Natural killer cell (primary cell): ENCODE measurements at places on chromosomes 3 and 15.

- H3K36me3 ChIP-seq = no peaks in the 10 kb centered on the region
- H3K4me3 ChIP-seq = no peak overlapping the region
- no peak overlapping the region for H3K27ac ChIP-seq
- no peak for DNase-seq
Measured at GRCh38 chr3:126118591-126118990, 34.7 kb upstream of the SLC41A3 start.

GRCh38 chr15:61807281-61807929, 252.8 kb downstream of the VPS13C start:
- H3K27ac ChIP-seq = no peak overlapping the region
- no peaks in the 10 kb centered on the region for H3K27me3 ChIP-seq
- H3K36me3 ChIP-seq = no peaks in the 10 kb centered on the region
- H3K4me3 ChIP-seq = no peak overlapping the region
- no peak for DNase-seq

- no peaks in the 10 kb centered on the region for H3K27me3 ChIP-seq
- H3K27ac ChIP-seq = no peak overlapping the region
- peak; percentile 81 for DNase-seq
- no peak overlapping the region for H3K4me3 ChIP-seq
- no peaks in the 10 kb centered on the region for H3K4me1 ChIP-seq
- H3K36me3 ChIP-seq = no peaks in the 10 kb centered on the region
Measured at GRCh38 chr3:69250014-69250413, 127.6 kb upstream of the LMOD3 start.

DNA sequence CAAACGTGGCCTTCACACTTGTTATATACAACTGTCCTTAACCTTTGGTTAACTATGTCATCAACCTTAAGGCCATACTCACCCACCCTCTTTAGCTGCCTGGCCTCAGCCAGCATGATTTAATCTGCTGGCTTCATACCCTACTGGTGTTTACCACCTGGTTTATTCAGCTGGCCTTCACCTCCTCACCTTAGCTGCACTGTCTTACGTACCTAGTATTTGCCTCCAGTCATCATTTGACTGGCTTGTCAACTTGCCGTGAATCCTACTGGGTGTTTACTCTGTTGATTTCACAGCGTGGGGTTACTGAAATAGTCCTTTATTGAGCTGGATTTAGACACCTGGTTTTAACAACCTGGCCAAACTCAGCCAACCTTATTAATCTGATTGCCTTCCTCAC, 102.8 kb downstream of the IL12A start:
- no peaks in the 10 kb centered on the region for H3K27me3 ChIP-seq
- no peaks in the 10 kb centered on the region for H3K4me1 ChIP-seq
- no peak overlapping the region for H3K4me3 ChIP-seq
- DNase-seq = no peak

DNA sequence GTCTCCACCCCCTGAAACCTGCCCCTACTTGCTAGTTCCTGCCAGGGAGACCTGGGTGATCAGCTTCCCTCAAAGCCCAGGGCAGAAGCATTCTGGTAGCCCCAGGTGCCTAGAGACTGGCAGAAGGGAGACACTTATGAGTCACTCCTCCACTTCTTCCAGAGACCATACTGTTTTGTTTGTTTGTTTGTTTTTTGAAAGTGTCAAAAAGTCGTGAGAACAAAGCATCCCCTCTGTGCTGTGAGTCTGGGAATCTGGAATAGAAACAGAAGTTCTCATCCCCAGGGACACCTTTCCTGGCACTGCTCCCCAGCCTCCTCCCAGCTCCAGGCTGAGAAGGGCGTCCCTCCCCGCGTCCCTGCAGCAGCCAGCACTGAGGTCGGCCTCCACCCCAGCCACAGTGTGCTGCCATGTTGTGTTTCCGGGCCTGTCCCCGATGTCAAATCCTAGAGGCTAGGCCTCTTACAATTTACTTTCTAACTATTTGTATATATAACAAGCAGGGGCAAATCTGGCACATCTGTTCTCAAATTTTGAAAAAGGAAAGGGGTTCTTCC, 573.0 kb downstream of the RBMS3 start:
- H3K4me3 ChIP-seq = no peak overlapping the region
- H3K36me3 ChIP-seq = no peaks in the 10 kb centered on the region
- H3K27ac ChIP-seq = no peak overlapping the region

GRCh38 chr3:186759231-186759930, 24.0 kb upstream of the EIF4A2 start:
- H3K27me3 ChIP-seq = no peaks in the 10 kb centered on the region
- no peaks in the 10 kb centered on the region for H3K36me3 ChIP-seq
- H3K4me1 ChIP-seq = no peaks in the 10 kb centered on the region
- H3K27ac ChIP-seq = no peak overlapping the region

DNA sequence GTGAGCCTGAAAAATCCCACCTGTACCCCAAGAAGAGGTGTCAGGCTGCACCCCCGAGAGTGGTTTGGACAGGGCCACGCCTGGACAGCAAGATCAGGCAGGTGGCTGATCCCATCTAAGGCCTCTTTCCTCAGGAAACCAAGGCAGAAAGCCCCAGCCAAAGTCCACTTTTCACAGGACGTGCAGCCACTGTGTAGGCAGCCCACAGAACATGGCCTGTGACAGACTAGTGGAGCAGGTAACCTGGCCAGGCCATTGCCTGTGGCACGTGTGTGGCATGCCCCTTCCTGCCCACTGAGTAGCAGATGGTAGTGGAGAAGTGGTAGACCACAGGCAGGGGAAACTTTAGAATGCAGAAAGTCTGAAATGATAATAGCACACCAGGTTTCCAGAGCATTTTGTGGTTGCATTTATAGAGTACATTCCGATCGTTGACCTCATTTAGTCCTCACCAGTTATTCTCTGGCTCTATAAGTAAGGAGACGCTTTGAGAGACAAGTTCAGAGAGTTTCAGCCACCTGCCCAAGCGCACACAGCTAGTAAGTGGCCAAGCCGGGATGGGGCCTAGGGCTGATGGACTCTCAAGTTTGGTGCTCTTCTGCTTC, 68.7 kb downstream of the AAGAB start:
- peak overlapping the region; percentile 21 for H3K27ac ChIP-seq
- H3K36me3 ChIP-seq = peaks cover 58% of the 10 kb centered on the region
- no peaks in the 10 kb centered on the region for H3K27me3 ChIP-seq
- DNase-seq = no peak

DNA sequence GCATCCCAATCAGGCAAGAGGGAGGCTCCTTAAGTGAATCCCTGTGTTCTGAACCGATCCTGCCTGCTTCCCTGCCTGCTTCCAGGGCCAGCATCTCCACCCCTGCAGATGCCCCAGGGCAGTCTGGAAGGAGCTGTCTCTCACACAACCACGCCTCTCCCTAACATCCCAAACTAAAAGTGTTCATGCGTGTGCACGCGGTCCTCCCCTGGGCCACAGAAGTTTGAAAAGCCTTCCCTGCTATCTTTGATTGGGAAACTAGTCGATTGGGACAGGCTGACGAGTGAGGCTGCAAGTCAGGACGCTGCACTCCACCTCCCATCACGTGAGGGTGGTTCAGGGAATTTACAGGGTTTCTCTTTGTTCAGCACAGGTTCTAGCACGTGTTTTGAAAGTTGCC, 340.9 kb upstream of the ICE2 start:
- no peak overlapping the region for H3K4me3 ChIP-seq
- H3K36me3 ChIP-seq = no peaks in the 10 kb centered on the region
- H3K4me1 ChIP-seq = no peaks in the 10 kb centered on the region
- DNase-seq = peak; percentile 48
- no peaks in the 10 kb centered on the region for H3K27me3 ChIP-seq

DNA sequence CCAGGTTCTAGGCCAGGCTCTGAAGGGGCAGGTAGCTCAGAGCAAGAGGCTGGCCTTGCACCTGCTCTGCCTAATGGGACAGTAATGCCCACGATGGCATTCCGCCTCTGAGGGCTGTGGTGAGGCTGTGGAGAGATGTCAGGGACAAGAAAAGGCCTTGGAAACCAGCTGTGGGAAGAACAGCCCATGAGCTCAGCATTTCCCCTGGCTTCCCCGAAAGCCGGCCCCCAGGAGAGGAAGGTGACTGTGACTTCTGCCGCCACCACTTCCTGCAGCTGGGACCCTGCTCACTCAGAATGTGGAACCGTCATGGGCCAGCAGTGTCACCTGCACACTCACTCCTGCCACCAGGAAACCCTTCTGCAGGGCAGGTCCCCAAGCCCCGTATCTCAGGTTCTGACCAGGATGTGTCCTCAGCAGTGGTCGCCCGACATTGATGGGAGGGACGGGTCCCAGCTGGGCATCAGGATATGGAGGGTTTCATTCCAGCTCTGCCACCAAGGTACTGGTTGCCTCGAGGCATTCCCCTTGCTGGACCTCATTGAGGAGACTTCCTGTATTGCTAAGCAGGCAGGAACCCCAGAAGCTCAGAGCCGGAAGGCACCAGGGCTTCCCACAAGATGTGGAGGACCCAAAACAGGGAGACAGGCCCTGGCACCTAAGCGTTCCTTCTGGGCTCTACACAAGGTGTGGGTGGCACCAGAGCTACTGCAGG, 30.7 kb downstream of the SEMA7A start:
- no peaks in the 10 kb centered on the region for H3K36me3 ChIP-seq
- DNase-seq = peak; percentile 63
- peaks cover 72% of the 10 kb centered on the region for H3K4me1 ChIP-seq
- H3K27me3 ChIP-seq = no peaks in the 10 kb centered on the region

GRCh38 chr15:20340931-20341661, 200.5 kb downstream of the GOLGA6L6 start:
- no peaks in the 10 kb centered on the region for H3K4me1 ChIP-seq
- no peaks in the 10 kb centered on the region for H3K36me3 ChIP-seq
- H3K27ac ChIP-seq = no peak overlapping the region
- H3K27me3 ChIP-seq = no peaks in the 10 kb centered on the region
- peak; percentile 38 for DNase-seq

GRCh38 chr15:90212221-90213098, 11.3 kb downstream of the SEMA4B start:
- DNase-seq = no peak
- no peak overlapping the region for H3K4me3 ChIP-seq
- peaks cover 37% of the 10 kb centered on the region for H3K4me1 ChIP-seq
- H3K27ac ChIP-seq = peak overlapping the region; percentile 35
- no peaks in the 10 kb centered on the region for H3K27me3 ChIP-seq

GRCh38 chr3:190118438-190118837, 2.3 kb downstream of the P3H2 start:
- H3K27ac ChIP-seq = no peak overlapping the region
- H3K36me3 ChIP-seq = no peaks in the 10 kb centered on the region
- DNase-seq = no peak

DNA sequence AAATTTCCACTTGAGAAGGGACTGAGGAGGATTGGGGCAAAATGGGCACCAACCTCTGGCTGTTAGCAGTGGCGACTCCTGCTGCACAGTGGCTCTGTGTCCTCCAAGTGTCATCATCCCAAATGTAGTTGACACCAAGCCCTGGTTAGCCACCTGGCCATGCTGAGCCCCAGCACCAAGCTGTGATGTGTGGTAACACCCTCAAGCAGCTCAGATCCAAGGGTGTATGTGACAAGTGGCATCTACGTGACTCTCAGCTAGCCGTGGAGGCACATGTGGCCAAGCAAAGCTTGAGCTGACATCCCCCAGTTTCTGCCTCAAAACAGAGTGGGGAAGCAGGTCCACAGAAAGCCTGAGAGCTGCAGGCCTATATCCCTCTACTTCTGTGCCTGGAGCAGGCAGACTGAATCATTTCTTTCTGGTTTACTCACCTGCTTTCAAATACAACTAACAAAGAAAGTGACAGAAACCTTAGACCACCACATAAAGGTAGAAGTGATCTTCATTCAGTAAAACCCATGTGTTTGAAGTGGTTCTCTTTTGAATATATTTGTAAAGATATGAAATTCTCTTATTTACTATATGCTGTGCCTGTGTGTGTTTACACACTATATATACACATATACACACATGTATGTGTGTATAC, 40.0 kb downstream of the FOXP1 start:
- peaks cover 13% of the 10 kb centered on the region for H3K4me1 ChIP-seq
- H3K4me3 ChIP-seq = no peak overlapping the region
- no peak for DNase-seq
- no peak overlapping the region for H3K27ac ChIP-seq

DNA sequence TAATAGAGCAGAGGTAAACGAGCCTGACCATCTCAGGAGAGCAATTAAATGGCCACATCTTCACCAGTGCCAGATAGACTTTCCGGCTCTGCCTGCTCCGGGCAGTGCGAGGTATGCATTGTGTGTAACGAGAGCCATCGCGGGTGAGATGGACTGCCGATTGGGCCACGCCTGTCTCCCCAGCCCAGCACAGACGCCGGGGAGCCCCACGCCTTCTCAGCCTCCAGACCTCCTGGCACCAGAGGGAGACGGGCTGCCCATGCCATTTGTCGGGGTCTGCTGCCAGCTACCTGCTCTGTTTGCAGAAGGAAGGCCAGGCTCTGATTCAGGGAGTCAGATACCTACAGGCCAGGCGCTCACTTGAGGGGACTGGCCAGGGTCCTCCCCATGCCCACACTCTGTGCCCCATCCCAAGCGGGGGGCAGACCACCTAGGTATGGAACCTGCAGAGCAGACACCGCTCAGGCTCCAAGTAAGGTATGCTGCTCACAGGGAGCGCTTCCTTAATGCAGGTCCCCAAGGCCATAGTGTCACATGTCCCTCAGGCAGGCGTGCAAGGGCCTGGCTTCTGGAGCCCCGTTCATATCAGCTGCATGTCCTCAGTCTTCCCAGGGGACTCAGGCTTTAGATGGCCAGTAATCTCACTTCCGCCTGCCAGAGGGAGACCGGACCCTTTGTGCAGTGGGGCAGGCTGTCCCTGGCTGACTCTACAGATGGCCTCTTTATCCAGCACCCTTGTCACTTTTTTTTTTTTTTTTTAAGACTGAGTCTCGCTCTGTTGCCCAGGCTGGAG, 62.2 kb downstream of the DNAJB8 start:
- no peak for DNase-seq
- no peaks in the 10 kb centered on the region for H3K36me3 ChIP-seq
- no peak overlapping the region for H3K27ac ChIP-seq
- H3K27me3 ChIP-seq = no peaks in the 10 kb centered on the region
- no peak overlapping the region for H3K4me3 ChIP-seq
- no peaks in the 10 kb centered on the region for H3K4me1 ChIP-seq

DNA sequence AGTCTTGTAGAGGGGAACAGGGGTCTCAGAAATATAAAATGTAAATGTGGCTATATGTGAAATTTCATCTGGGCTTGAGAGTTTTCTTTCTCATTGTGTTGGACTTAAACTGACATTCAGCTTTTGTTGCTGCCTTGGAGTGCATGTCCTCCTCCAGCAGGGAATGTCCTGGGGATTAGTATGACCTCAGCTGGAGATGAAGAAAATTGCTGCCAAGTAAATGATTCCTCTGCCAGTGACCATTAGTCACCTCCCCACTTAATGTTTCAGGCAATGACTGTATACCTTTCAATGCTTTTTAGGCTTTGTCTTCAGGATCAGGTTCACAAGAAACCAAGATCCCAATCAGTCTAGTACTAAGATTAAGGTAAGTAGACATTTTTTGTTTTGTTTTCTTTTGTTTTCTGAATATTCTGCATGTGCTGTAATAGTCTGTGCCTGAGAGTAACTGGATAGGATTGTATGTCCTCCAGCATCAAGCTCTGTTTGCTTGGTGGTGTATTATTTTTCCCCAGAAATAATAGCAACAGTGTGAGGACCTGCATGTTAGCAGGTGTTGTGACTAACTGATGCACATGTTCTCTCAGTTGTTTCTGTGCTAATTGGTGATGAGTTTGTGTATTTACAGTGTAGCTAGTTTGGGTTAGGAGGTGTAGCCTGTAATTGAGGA, 18.1 kb upstream of the SLC22A13 start:
- no peak for DNase-seq
- H3K27ac ChIP-seq = no peak overlapping the region
- no peak overlapping the region for H3K4me3 ChIP-seq
- H3K4me1 ChIP-seq = no peaks in the 10 kb centered on the region
